Articular chondrocyte of knee joint (primary cell): ENCODE measurements at places on chromosomes 6 and 20. TPM values are rescaled to one million over a fixed set of nuclear protein-coding genes. Genes with fewer than 3 reads are reported as not detected.

The CCR6 gene
- not detected in 2 replicates for total RNA-seq

The HCRTR2 gene
- not detected in 2 replicates for total RNA-seq

The CYP24A1 gene
- total RNA-seq = 0.26 and 0.43 TPM in 2 replicates

The PNPLA1 gene
- 0.22 TPM in 1 of 2 replicates, not detected in the other for total RNA-seq

The SLC16A10 gene
- 0.22 and 1.4 TPM in 2 replicates for total RNA-seq

The TINAG gene
- total RNA-seq = 0.13 TPM in 1 of 2 replicates, not detected in the other

The COL12A1 gene
- total RNA-seq = 4,371 and 4,738 TPM in 2 replicates

The USP49 gene
- total RNA-seq = 3.5 and 5.1 TPM in 2 replicates
